ENCODE measurements at places on chromosomes 5 and 9.

DNA sequence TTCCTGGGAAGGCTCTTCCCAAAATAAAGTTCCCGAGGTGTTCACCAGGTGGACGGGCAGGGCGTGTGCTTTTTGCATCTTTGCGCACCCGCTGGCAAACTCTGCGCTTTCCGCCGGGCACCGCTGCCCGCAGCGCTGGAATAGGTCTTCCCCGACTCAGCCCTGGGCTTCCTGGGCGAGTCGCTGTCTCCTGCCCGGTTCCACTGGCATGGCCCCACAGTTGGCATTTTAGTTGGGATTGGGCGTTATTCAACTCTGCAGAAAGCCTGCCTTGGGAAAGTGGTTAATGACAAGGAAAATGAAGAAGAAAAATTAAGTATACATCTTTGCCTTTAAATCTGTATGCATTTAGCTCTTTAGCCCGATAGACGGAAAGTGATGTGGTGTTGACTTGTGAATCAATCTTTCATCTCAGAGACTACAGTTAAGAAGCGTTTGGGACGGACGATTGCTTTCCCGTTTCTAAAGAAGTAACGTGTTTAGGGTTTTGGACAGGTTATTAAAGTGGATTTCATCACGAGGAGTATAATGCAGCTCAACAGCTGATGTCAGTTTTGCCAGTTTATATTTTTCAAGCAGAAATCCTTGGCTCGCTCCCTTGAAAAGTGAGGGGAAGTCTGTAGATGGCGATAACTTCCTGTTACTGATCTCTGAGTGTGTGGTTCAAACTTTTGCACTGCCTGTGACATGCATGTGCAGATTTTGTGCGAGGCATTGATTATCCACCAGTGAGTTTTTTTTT, 946 bp downstream of the ADCY2 start:
- no peak for DNase-seq

DNA sequence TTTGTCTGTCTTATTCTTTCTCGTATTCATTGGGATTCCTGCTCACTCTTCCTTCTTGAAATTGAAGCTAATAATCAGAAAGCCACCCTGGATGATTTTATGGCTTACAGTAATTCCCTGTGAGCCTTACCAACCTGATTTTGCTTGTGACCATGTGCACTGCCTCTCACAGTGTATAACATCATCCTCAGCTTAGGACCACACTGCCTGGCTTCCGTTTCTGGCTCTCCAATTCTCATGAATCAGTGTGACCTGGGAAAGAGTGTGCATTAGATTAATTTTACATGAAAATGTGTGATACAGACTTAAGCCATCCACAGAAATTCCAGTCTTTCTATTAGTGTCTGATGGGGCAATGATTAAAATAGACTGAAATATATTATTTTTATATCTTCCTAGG, 126.8 kb upstream of the DMRT1 start:
- no peak for DNase-seq

GRCh38 chr5:14184725-14185124, 41.6 kb downstream of the TRIO start:
- no peak for DNase-seq

DNA sequence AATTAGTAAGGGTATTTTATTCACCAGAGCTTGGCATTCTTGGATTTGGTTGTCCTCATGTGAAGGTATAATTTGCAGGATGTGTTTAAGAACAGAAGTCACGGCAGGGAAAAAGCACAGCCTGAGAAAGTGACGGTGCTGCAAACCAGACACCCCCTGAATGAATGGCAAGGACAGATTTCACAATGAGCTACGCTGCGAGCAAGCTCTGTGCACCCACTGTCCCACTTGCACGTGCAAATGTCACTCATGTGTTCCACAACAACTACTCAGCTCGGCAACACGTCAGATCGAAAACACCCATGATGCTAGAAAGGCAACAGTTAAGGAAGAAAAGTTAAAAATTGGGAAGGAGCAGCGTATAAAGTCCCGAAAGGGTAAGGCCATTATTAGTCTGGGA, 168.9 kb downstream of the ROR2 start:
- no peak for DNase-seq

DNA sequence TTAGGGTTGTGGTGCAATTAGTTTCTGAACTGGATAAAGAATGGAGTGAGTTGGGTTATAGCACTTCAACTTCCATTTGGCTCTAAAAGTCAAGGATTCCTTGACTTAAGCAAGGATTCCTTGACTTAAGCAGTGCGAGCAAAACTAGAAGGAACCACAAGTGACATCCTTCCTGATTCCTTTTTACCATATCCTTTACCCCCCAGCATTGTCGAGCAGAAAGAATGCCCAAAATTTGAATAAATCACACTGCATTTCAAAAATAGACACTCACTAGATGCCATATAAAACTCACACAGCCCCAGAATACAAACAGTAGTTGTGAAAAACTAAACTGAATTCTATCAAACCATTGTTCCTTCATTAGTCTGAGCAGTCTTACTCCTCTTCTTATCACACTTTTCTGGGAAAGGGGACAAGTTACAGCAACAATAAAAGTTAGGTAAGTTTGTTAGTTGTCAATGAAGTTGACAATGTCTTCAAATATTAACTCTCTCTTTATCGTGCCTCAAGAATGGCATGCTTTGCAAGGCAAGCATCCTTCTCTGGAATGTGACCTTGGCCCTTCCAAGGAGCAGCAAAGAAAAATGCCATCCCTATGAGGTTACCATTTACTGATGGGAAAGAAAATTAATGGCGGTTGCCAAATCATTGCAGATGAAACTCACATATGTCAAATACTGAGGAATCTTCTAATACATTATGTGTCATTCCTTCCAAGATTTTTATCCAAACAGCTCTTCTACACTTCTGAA, 273.3 kb upstream of the ANKRD55 start:
- DNase-seq = no peak

DNA sequence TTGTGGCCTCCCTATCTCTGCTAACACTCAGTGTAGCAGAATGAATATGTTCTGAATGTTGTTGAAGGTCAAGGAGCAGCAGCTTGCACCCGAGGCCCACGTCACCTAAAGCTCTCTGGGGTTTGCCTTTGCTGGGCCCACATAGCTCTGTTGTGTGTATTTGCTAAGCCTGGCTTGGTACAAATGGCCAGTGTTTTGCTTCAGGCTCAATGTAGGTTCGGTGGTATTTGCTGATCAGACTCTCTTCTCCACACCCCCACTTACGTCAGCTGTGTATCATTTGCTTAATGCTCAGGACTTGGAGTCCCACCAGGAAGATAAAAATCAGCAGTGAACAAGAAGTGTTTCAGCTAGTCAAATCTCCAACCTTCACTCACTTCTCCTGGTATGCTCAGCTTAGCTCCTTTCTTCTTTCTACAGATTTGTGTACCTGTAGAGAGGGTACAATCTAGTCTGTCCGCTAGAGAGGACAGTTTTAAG, 4.8 kb upstream of the RFESD start:
- no peak for DNase-seq

DNA sequence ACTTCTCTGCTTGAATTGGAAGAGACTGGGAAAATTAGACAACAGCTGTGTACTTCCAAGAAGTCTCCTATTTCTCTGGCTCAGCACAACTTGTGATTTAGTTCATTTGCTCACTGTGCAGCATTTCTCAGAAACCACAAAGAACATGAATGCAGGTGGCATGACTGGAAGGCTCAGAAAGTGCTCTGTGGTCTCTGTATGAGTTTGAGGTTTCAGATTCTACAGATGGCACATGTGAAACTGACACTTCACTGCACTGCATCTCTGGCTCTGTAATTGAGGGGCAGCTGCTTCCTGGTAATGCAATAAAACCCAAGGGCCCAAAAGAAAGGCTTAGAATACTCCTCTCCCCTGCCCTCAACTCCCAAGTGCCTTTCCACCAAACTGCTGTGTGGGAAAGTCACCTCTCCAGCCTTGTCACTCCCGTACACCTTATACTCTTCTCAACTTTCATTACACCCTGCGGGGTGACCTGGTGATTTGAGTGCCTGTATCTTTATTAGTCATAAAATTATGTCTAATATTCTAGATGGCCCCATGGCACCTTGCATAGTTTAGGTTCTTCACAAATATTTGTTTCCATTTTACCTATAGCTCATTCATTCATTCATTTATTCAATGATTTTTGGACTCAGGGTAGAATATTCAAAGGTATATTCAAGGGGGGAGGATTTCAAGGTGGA, 82.5 kb downstream of the ESM1 start:
- DNase-seq = peak; percentile 10

DNA sequence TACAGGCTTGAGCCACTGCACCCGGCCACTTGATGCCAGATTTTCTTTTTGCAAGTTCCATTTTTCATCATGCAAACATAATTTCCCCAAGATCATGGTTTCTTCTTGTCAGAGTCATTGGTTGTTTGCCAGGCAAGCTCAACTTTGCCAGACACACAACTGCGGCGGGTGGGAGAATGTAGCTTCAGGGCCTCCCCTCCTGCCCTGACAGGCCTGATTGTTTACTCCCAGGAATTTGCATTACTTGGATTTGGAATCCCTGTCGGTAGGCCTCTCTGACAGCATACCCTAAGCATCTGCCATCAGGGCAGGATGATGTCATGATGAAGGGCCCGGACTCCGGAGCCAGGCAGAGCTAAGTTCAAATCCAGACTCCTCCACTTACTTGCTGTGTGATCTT, 15.1 kb downstream of the RPS14 start:
- DNase-seq = no peak

GRCh38 chr5:110612794-110613247, 113.7 kb downstream of the TMEM232 start:
- no peak for DNase-seq

DNA sequence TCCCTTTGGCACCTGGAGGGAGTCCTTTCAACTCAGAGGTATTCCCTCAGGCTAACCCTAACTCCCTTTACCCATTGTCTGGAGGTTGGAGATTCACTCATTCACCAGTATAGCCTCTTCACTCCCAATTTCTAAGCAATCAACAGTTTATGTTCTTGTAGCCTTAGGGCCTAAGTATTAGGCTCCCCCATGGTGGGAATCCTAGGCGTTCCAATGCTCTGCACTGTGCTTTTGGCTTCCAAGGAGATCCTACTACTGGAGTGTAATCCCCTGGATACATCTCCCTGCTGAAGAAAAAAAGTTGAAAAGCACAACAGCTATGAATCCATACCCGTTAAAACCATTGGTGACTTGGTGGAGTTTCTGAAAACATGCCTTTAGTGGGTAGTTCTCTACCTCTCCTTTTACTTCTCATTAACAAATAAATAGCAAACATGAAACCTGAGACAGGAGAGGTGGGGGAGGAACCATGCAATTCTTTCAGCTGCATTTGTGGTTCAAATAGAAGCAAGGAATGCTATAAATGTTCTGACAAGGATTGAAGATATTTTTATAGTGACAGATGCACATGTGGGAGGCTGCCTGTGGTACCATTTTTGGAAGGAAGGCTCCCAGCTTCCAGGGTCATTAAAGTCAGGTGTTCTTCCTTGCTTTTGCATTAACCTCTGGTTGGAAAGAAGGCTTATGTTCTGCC, 397.1 kb downstream of the DMAC1 start:
- no peak for DNase-seq

GRCh38 chr9:74556685-74557084, 59.5 kb downstream of the RORB start:
- no peak for DNase-seq

GRCh38 chr9:31335529-31336234, 1048.8 kb upstream of the ACO1 start:
- DNase-seq = no peak

DNA sequence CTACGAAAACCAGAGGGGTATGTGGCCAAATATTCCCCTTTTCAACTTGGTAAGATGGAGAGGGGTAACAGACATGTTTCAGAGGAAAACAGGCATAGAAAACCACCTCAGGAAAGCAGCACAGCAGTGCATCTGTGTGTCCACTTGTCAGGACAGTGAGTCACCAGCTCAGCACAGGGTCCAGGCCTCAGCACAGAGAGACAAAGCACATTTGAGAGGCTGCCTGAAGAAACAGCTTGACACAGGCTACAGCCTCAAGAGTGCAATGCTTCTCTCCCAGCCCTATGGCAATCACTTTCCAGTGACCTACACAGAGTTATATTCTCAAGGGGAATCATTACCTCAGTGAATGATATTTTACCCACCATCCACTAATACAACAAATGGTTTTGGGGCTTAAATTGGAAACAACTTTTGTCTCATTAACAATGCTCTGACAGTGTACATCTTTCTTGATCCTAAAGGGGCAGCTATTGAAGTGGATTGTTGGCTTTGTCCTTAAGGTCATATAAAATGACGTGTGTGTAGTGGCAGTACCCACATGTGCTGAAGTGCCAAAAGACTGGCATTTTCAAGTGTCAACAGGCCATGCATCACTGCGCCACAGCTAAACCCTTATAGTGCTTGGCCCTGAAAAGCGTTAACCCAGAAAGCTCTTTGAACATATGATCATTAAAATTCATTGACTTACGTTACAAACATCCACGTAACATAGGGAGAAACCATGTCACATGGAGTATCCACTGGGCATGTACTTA, 46.4 kb downstream of the ERMP1 start:
- DNase-seq = no peak

GRCh38 chr9:36092509-36093215, 43.9 kb upstream of the GLIPR2 start:
- no peak for DNase-seq

DNA sequence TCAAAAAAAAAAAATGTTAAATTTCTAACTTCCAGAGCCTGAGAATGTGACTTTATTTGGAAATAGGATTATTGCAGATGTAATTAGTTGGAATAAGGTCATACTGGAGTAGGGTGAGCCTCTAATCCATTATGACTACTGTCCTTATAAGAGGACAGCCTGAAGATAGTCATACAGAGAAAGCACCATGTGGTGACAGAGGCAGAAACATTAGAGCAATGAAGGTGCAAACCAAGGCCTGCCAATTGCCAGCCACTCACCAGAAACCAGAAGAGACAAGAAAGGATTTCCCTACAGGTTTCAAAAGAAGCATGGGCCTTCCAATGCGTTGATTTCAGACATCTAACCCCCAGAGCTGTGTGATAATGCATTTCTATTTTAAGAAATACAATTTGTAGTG, 659.2 kb upstream of the CHD1 start:
- DNase-seq = no peak

GRCh38 chr9:2870340-2870739, 26.4 kb upstream of the PUM3 start:
- DNase-seq = no peak

DNA sequence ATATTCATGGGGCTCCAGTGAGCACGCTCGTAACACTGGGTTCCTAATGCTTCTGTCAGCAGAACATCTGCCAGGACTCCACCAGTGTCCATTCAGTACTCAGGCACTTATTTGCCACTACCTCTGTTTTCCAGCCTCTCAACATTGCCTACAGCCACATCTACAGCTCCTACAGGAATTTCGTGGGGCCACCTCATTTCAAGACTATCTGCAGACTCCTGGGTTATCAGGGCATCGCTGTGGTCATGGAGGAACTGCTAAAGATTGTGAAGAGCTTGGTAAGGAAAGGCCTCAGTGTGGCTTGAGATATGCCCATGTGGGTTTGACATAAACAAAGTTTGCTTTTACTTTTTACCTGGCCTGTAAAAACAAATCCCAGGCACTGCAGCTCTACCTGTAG, 92.9 kb downstream of the CYFIP2 start:
- no peak for DNase-seq

All from stimulated activated CD8-positive, alpha-beta memory T cell treated with anti-CD3 and anti-CD28 coated beads, Interleukin-7, amount 100 ng/mL, for 24 hours (primary cell).